ENCODE measurements at places on chromosomes 7 and 10.

- DNase-seq = no peak
These were observed 530.8 kb downstream of the TCERG1L start for GRCh38 chr10:130780763-130781162.

DNA sequence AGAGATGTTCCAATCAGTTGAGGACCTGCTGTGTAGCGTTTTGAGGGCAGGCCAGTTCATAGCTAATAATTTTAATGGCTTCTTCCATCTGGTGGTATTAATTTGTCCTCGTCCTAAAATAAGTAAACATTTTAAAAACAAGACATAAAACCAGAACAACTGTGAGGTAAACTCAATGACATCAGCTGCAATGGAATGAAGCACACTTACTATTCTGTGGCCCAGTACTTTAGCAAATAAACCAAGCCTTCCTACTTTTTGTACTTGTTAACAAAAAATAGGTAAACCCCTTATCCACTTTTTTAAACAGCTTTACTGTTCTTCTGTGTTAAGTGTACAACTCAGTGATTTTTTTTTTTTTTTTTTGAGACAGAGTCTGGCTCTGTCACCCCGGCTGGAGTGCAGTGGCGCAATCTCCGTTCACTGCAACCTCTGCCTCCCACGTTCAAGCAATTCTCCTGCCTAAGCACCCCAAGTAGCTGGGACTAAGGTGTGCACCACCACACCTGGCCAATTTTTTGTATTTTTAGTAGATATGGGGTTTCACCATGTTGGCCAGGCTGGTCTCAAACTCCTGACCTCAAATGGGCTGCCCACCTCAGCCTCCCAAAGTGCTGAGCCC lies 28.9 kb upstream of the FZD1 start:
- DNase-seq = no peak

DNA sequence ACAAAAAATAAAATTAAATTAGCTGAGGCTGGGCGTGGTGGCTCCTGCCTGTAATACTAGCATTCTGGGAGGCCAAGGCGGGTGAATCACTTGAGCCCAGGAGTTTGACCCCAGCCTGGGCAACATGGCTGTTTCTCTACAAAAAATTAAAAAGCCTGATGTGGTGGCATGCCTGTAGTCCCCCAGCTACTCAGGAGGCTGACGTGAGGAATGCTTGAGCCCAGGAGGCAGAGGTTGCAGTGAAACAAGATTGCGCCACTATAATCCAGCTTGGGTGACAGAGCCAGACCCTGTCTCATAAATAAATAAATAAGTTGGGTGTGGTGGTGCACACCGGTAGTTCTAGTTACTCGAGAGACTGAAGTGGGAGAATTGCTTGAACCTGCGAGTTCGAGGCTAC lies 65.1 kb downstream of the GNA12 start:
- DNase-seq = no peak

DNA sequence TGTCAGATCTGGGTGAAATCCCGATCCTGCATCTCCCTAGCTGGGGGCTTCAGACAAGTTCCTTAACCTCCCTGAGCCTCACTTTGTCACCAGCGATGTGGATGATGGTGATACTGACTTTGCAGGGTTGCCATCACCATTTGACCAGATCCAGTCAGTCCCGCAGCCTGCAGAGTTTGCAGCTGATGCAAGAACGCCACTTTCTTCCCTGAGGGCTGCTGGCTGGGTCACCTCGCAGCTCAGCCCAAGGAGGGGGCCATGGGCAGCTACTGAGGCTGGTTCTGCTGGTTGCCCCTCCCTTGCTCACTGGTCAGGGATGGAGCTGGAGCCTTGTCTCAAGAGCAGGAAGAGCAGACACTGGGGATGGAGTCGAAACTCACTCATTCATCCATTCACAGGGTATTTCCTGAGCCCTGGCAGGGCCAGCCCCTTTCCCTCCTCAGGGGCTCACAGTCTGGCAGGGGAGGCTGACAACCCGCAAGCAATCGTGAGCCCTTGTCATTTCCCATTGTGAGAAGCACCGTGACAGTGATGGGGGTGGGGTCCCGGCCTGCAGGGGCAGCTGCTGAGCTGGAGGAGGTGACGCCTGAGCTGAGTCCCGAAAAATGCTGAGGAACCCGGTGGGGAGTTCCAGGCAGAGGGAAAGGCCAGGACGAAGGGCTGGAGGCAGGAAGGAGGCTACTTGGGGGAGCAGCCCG lies 111.1 kb upstream of the TCF7L2 start:
- DNase-seq = no peak

GRCh38 chr7:80210400-80210799 lies 75.8 kb downstream of the GNAI1 start:
- no peak for DNase-seq

- DNase-seq = peak; percentile 6
These were observed 7.1 kb downstream of the NEBL start for GRCh38 chr10:20890009-20890408.

- DNase-seq = no peak
These were observed 15.9 kb upstream of the CHST15 start for GRCh38 chr10:124109261-124109660.

GRCh38 chr7:152076324-152076821 lies 50.9 kb downstream of the GALNT11 start:
- DNase-seq = peak; percentile 33

DNA sequence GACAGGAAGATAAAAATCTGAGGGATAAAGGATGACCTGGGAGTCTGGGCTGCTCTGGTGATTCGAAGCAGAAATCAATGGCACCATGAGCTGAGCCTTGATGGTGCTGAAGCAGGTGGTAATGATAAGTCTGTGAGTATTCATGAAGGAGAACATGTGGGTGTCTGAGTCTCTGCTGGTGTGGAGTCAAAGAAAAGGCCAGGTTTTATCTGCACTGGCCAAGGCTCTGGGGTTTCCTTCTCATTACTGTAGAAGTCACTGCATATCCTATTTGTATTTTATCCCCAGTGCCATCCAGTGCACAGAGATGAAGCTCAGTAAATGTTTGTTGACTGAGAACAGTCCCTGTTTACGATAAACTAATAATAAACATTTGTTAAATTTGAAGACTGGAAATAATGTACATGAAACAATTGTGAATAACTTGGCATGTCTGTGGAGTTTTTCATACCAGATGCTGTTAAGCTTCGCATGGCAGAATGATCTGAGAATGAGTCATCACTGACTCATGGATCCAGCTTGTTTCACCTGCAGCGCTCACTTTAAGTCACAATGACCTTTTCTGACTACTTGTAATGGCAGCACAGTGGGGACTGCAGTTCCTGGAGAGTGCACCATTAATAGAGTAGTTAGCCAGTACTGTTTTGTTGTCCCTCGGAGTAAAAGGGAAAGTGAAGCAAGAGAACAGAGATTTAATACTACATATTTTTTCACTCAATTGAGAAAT lies 538.5 kb downstream of the HTR7 start:
- DNase-seq = peak; percentile 97

DNA sequence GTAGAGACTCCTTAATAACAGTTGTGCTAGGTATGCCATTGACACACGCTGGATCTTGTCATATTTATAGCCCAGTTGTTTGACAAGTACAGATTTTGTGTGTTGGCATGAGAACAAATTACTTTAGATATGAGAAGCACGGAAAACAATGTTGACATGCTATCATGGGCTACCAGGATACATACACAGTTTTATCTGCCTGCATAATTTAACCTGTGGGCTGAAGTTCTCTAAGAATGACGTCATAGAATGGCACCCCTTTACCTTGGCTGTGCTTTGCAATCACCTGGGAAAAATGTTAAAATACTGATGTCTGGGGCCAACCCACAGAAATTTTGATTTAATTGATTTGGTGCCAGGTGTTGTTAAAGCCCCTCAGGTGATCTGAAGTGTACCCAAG lies 2.8 kb downstream of the PLA2G12B start:
- no peak for DNase-seq

GRCh38 chr7:84684836-84685480 lies 490.4 kb upstream of the SEMA3A start:
- no peak for DNase-seq

DNA sequence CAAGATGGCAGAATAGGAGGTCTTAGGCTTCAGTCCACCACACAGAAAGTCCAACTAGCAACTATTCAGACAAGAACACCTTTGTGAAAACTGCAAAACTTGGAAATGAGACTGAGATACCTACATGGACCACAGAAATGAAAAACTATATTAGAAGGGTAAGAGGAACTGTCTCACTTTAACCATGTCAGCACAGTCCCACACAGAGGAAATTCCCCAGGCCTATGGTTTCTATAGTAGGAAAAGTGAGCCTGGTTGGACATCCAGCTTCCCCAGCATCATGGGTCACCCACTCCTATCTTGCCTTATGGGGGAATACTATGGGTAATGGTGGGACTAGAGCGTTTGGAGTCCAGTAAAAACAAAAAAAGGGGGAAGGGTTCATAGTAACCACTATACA lies 38.8 kb upstream of the CDK6 start:
- no peak for DNase-seq

DNA sequence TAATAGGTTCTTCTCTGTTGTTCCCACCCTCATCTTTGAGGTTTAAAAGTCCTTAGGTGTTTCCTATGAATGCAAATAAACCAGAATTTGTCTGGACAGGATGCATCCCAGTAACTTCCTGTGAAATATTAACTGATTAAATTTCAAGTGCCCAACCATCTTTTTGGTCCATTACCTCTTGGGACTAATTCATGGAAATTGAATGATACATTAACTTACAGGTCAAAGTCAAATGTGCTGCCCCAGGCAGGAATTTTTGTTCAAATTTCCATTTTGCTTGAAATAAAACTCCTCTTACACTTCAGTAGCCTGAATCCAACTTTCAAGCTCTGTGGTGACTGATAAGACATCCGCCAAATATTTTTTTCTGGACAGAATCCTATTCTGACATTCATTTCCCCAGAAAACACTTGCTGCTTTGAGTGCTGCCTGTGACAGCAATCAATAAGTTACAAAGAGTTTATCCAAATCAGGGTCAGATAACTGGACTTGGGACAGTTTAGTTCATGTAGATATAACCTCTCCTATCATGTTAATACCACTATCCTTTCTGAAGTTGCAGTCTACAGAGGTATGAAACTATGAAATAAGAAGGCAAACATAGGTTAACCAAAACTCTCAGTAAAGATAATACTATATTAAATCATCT lies 383.5 kb downstream of the POM121L12 start:
- DNase-seq = no peak

DNA sequence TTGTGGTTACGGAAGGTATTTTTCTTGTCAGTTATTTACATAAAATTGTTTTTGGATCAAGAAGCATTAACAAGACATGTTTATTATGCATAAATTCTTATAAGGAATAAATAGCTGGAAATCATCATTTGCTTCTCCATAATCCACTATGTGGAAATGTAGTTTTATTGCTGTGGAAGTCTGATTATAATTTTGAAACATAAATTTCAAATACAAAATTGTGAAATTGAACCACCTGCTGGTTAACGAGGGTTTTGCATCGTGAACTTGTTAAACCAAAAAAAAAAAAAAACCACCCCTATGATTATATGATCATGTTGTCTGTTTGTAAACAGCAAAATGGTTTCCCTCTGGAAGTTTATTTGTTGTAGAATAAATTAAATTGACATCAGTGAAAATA lies 25.9 kb downstream of the ABRAXAS2 start:
- DNase-seq = peak; percentile 39

GRCh38 chr10:128814782-128815181 lies 652.3 kb upstream of the MGMT start:
- no peak for DNase-seq

DNA sequence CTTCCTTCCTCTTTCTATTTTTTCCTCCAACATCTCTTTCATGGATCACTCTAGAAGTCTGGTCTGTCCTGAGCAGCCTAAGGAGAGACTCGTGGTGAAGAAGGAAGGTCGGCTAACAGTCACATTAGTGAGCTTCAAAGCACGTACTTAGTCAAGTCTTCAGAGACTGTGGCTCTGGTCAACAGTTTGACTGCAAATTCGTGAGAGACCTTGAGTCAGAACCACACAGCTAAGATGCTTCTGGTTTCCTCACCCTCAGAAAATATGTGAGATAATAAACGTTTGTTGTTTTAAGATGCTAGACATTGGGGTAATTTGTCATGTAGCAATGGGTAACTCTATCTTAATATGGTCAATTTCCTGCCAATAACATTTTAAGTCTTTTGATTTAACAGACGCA lies 126.2 kb upstream of the LRRN3 start:
- no peak for DNase-seq

DNA sequence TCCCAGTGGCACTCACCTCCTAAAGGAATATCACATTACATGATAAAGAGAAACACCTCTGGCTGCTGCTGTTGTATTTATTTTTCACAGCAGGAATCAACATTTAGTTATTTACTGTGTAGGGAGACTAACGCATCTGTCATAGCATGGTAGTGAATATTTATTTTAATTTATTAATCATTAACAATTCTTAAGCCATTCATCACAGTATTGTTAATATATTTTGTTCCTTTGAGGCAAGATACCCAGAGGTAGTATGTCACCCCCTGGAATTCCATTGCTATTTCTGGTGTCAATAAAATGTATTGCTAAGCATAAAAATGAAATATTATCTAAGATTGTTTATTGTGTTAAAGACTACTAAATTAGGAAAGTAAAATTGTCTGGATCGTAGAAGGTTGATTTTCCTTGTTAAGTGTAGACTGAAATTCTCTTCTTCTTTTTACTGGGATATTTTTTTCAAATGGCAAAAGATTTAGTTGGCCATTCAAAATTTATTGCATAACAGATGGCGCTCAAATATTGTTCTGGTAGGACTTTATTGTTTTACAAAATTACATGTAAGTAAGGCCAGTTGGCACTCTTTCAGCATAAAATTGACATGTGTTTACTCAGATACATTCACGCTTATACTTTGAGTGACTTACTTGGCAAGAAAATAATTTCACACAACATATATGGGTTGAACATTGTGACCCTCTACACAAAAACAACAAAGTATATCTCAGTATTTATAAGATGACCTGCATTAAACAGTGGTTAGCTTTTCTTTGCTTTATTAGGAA lies 1358.7 kb upstream of the SORCS1 start:
- DNase-seq = no peak

DNA sequence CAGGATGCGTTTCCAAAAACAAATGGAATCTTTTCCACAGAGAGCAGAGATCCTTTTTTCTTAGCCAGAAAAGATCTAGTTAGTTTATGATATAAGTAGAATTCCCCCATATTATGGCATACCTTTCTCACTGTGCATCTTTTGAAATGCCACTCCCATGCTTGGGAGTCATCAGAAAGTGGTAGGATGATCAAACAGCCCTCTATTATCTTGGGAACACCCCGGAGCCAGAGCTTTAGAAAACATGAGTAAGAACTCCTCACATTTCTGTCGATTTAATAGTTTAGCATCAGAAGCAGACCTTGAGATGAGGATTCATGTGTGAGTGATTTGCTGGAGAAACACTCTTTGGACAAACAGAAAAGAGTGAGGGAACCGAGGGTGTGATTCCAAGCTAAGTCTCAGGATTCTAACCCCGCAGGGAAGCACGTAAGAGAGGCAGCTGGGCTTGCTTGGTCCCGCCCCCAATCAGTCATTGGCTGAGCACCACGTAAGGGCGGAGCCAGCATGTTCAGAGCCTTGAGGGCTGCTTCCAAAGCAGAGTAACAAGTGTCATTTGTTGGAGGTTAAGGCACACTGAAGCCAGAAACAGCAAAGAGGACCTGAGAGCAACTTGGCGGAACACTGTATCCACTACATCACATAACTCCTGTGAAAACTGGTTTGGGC lies 43.7 kb upstream of the NXPH1 start:
- DNase-seq = no peak
